Fibroblast of skin of back (primary cell): ENCODE measurements at places on chromosomes 5 and 9.

DNA sequence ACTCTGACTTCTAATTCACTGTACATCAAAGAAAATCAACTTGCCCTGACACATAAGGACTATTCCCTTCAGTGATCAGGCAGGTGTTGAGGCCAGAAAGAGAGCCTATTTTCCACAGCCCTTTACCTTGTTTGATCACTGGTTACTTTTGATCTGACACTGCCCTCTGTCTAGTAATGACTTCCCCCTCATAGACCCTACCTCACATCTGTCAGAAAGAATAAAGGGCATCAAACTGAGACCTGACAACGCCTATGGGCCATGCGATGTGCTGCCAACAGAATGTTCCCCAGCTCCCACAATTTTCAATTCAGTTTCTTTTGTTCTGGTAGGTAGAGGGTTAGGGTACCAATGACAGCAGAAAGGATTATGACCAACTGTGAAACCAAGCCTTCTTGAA, 47.7 kb downstream of the FBXL17 start:
- DNase-seq, result no peak

- DNase-seq, result no peak
These were observed 287.4 kb downstream of the ARHGAP26 start for GRCh38 chr5:143057580-143057999.

GRCh38 chr5:65041296-65042158, 272.8 kb downstream of the CWC27 start:
- peak; percentile 76 for DNase-seq

DNA sequence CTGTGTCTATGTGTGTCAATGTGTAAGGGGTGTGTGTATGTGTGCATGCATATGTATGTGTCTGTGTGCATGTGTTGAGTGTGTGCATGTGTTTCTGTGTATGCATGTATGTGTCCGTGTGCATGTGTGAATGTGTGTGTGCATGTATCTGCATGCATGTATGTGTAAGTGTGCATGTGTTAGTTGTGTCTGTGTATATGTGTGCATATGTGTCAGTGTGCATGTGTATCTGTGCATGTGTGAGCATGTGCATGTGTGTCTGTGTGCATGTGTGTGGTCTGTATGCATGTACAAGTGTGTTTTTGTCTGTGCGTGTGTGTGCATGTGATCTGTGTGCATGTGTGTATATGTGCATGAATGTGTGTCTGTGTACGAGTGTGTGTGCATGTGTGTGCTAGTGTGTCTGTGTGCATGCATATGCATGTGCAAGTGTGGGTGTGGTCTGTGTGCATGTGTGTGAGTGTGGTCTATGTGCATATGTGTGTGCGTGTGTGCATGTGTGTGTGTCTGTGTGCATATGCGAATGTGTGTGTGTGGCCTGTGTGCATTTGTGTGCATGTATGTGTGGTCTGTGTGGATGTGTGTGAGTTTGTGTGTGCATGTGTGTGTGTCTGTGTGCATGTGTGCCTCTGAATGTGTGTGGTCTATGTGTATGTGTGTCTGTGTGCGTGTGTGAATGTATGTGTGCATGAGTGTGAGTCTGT, 9.6 kb downstream of the FAM163B start:
- DNase-seq, result no peak

GRCh38 chr5:56822981-56823380, 7.6 kb downstream of the MAP3K1 start:
- no peak for DNase-seq

DNA sequence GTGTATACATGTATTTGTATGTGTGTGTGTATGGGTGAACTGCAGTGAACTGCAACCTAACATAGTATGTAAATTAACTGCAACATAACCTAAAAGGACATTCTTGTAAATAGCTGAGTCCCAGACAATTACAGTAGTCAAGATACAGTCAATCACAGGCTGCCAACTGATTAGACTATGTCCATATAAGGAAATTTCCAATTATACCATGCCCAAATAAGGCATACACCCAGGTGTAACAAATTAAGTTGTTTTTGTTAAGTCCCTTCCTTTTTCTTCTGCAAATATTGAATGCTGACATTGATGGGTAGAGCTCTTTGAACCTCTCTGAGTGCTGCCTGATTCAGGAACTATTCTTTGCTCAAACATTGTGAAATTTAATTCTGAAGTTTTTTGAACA, 594.6 kb upstream of the FAM174A start:
- no peak for DNase-seq

GRCh38 chr5:174692982-174693422, 31.4 kb upstream of the MSX2 start:
- no peak for DNase-seq

DNA sequence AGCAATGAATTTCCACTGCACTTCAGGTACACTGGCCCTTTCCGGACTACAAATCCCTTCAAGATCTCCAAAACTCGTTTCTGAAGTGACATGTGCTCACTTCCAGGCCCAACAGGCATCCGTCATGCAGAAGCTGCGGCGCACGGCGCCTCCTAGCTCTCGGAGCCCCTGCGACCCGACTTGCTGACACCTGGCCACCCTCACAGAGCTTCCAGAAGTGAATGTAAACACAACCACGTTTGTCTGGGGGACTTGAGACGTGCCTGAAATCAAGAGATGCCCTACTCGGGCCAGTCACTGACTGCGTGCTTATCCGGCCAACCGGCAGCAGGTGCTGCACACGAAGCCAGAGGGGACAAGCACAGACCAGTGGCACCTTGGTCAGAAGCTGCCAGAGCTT, 4.9 kb upstream of the LHX3 start:
- DNase-seq, result no peak

DNA sequence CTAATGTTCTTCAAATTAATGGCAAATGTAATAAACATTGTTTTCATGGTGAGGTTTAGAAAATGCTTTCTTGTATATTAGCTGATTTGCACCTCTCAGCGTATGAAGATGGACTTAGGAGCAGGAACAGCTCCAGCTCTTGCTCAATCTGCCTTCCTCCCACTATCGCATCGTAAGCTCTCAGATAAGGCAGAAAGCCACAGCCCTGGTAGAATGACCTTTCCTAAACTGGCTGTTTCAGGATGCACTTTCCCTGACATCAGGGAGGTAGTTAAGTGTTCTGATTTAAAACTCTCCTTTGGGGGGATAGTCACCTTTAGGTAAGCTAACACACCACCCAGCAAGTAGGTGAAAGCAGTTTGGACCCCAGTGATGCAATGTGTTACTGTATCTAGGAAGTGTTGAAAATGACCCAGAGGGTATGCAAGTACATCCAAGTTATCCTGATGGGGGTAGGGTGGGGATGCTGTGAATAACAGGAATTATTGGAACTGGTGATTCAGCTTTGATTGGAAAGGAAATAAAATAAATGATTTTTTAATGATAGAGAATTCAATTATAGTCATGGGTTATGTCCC, 72.3 kb downstream of the LMNB1 start:
- DNase-seq, result no peak

DNA sequence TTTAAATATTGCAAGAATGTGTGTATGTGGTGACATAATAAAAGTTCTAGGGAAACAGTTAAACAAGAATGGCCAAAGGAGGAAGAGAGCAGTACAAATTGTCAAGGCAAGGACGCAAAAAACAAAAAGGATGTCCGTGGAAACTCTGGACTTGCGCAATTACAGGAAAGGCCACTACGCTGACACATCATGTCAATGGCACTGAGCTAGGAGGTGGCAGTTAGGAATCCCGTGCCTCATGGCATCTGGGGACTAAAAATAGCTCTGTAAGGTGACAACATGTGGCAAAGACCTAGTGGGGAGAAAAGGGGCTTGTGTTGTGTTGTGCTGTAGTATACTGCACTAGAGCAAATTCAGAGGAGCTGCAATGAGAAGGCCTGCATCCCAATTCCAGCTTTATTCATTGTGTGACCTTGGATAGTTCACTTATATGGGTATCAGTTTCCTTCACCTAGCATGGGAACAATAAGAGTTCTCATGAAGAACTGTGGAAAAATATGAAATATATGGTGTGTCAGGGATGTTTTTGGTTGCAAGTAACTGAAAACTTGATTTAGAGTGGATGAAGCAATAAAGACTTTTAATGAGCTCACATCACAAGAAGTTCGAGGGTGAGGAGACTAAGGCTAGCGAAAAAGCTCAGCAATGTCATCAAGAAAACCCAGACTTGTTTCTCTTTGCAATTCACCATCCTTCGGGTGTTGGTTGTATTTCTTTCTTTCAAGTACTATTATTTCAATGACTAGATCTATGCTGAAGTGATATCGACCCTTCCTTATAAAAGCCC, 124.1 kb upstream of the STC2 start:
- peak; percentile 97 for DNase-seq

DNA sequence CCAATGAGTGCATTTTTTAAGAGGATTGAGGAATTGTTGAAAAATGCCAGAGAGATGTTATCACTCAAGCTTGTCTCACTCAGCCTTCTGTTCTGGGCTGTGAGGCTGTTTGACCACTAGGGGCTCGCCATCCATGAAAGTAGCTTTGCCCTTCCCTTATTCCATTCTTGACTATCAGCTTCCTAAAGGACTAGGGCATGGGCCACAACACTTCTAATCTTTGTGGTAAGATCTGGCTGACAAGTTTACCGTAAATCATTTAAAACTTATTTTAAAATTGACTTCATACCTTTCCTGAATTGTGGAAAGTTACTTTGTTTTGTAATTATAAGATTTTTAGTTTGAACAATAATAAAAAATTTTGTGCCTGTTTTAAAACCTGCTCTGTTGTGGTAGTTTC, 49.5 kb downstream of the TJP2 start:
- peak; percentile 82 for DNase-seq

DNA sequence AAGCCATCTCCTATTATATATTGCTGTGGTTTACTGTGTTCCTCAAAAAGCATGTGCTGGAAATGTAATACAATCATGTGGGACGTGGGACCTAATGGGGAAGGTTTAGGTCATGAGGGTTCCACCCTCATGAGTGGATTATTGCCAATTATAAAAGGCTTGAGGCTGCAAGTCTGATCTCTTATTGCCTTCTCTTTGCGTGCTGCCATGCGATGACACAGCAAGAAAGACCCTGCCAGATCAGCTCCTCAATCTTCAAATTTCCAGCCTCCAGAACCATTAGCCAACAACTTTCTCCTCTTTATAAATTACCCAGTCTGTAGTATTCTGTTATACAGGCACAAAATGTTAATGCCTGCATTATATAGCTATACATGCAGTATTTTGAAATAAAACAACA, 45.4 kb downstream of the MARCHF11 start:
- no peak for DNase-seq

GRCh38 chr5:116532762-116533525, 41.7 kb downstream of the SEMA6A start:
- DNase-seq, result no peak

GRCh38 chr5:171659896-171660295, 125.7 kb upstream of the SMIM23 start:
- DNase-seq, result no peak

DNA sequence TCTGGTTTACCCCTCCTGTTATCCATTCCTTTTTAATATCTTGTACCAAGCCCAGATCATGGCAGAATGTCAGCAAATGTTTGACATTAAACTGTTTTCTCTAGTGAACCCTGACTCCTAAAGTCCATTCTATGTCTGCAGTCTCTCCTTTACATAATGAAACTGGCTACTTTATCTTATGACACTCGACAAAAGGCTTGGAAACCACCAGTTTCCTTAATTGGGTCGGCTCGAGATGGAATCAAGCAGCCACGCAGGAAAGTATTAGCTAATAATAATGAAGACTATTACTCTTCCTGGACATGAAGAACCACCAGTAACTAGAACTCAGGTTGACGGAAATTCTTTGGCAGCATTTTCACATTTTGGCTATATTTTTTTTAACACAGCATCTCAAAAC, 17.5 kb downstream of the DAP start:
- DNase-seq, result no peak

DNA sequence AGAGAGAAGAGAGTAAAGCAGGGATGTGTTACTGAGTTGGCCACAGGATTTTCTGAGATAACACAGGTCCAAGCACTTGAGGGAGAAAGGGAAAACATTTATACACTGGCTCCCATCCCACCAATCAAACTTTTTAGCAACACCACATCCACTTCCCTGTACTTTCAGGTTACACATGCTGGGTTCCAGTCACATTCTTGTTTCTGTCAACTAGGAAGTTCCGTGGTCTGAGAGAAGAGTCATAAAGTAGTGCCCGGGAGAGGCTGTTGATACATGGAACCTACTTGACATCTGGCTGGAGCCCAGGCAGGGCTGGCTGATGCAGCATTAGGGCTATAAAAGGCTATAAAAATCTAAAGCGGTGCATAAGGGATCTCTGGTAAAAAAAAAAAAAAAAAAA, 473.9 kb upstream of the COX7C start:
- DNase-seq, result no peak

GRCh38 chr9:97638666-97639065, 5.0 kb downstream of the NCBP1 start:
- no peak for DNase-seq

DNA sequence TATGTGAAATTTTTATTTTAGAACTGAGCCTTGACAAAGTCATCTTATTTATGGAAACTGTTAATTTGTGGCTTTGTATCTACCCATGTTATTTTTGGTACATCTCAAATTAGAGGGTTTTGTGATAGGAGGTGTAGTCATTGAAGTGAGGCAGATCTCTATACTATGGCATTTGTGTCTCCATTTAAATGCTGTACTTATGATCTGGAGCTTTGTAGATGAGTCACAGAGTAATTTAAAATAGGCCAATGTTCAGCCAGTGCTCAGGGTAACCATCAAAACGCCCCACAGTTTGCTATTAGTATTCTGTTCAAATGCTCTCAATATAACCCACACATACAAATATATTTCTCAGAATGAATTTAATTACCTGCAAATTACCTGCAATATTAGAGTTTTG, 351.5 kb upstream of the KLF9 start:
- DNase-seq, result no peak

GRCh38 chr9:69649566-69650250, 22.5 kb downstream of the APBA1 start:
- DNase-seq, result peak; percentile 74

- DNase-seq, result peak; percentile 59
These were observed 720.2 kb upstream of the TYRP1 start for GRCh38 chr9:11973011-11973410.

GRCh38 chr5:58077966-58078365, 381.9 kb downstream of the PLK2 start:
- DNase-seq, result no peak

DNA sequence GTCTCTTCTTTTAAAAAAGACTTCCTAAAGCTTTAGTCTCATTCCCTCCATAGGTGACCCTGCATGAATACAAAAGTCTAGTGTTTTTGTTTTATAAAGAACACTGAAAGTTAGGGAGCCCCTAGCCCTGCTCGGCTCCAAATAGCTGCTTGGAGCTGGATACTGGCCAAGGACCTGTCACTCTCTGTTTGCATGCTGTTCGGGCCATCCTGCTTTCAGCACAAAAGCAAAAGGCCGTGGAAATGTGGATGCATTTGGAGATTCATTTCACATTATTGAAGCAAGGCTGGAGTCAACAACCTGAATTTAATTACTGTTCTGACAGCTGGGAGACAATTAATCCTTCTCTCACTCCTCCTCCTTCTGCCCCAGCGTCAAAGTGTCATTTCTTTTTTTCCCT, 151.7 kb upstream of the NMUR2 start:
- no peak for DNase-seq
